ENCODE measurements at places on chromosomes 1 and 21.

DNA sequence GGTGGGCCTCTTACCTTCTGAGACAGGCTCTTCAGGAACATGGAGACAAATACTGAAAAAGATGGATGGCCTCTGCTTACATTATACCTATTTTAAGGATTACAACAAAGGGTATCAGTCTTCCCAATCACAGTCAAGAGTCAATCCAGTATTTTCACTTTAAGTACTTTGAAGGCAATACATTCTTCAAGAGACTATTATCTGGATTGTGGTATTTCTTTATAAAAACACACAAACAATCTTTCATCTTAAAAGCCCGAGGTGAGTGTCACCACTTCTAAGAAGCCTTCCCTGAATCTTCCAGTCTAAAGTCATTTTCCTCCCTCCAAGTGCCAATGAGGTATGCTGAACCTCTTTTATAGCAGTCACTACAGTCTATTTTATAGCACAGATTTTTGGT is 45.3 kb downstream of the WASF2 start:
- no peak for DNase-seq

DNA sequence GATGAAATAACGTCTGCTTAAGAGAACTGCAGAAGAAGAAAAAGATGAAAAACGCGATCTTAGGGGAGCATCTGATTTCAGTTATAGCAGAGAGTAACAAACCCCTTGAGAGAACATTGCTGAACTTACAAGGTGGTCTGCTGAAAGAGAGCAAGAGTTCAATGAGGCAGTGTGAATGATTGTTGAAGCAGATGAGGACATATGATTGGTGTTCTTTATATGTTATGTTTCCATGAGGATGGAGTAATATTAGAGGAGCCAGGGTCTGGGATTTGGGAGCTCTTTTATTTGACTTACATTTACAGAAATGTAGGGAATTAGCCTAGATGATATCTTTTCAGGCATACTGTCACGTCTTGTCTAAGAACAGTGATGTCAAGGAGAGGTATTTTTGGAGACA is 1302.0 kb downstream of the KCNT2 start:
- no peak for DNase-seq

GRCh38 chr21:40177979-40178378 is 310.7 kb downstream of the PCP4 start:
- DNase-seq: no peak

DNA sequence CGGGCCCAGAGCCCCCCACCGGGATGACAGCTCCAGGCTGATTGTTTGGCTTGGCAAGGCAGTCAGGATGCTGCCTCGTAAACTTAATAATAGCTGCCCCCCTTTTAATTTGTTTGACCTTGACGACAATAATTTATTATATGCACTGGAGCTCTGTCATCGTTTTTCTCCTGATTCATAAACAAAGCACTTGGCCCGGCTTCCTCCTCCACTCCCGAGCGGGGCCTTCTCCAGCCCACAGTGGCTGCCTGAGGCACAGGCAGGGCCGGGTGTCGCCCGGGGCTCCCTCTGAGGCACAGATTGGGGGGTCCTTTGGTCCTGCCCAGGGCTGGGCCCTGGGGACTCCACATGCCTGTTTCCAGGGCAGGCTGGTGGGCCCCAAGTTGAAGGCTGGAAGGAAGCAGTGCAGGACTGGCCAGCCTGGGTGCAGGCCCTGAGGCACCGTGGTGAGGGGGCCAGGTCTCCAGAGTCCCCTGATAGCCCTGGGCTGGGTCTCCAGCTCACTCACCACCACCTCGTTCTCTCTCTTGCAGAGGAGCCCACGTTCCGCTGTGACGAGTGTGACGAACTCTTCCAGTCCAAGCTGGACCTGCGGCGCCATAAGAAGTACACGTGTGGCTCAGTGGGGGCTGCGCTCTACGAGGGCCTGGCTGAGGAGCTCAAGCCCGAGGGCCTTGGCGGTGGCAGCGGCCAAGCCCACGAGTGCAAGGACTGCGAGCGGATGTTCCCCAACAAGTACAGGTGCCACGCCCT is 52.0 kb upstream of the ARHGEF16 start:
- DNase-seq: no peak

- peak; percentile 57 for DNase-seq
These were observed 54.6 kb upstream of the LBR start for GRCh38 chr1:225482421-225482950.

GRCh38 chr21:34846601-34847112 is 177.9 kb downstream of the CLIC6 start:
- peak; percentile 89 for DNase-seq

- no peak for DNase-seq
These were observed 18.3 kb upstream of the PALMD start for GRCh38 chr1:99627615-99628014.

- DNase-seq: no peak
These were observed 42.1 kb downstream of the RRAGC start for GRCh38 chr1:38817267-38818174.

DNA sequence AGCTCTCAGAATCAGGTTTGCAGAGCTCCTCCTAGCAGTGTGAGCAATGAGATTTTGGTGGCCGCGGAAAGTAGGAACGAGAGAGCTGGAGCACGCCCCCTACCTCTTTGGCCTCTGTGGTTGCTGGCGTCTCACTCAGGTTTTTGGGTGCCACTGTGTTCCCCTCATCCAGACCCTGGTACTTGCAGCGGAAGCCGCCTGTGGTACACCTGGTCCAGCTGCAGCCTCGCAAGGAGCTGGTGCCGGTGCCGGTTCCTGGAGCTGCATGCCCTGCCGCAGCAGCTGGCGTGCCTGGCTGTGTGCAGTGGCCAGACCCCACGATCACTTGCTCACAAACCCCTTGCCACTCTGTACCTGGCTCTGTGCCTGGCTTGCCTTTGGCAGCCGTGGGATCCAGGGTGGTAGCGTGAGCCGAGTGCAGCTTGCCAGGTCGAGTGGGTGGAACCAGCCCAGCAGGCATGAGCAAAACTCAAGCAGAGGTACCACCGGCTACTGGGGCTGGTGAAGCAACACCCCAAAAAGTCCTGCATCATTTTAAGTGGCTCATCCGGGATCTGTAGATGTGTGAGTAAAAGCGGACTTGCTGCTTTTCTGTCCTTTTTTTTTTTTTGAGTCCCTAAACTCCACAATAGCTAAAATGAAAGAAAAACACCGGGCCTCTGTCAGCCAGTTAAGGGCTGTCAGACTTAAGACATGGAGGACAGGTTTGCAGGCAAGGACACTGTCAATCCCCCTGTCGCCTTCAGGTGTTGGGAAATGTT is 844.9 kb downstream of the KCNT2 start:
- DNase-seq: no peak

DNA sequence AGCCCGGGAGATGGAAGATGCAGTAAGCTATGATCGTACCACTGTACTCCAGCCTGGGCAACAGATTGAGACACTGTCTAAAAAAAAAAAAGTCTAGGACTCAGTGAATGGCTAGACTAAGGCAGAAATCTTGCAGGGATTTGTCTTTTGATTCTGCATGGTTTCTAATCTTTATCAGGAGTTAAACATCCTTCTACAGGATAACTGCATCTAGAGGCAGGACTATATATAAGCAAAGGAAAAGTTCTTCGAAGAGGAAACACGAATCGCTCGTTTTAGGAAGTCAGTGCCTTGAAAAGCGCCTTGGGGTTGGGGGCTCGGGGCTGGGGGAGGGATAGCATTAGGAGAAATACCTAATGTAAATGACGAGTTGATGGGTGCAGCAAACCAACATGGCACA is 602 bp upstream of the UFC1 start:
- DNase-seq: no peak

- DNase-seq: peak; percentile 69
These were observed 11.1 kb upstream of the MEF2D start for GRCh38 chr1:156511644-156512043.

DNA sequence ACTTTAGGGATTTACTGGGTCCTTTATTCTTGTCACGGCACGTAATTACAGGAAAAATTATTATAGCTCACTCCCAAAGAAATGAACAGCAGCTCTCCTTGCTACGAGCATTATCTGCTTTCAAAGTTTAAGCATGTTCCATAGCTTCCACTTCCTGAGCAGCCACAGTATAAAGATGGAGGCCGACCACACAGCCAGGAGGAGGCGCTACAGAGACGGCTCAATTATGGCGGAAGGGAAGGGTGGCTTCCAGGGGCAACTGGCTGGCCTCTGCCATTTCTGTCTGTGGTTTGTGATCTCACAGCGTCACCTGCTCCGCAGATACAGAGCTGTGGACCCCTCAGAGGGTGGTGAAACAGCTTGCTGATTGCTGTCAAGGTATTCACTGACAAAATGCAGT is 212.3 kb upstream of the GREM2 start:
- DNase-seq: no peak

DNA sequence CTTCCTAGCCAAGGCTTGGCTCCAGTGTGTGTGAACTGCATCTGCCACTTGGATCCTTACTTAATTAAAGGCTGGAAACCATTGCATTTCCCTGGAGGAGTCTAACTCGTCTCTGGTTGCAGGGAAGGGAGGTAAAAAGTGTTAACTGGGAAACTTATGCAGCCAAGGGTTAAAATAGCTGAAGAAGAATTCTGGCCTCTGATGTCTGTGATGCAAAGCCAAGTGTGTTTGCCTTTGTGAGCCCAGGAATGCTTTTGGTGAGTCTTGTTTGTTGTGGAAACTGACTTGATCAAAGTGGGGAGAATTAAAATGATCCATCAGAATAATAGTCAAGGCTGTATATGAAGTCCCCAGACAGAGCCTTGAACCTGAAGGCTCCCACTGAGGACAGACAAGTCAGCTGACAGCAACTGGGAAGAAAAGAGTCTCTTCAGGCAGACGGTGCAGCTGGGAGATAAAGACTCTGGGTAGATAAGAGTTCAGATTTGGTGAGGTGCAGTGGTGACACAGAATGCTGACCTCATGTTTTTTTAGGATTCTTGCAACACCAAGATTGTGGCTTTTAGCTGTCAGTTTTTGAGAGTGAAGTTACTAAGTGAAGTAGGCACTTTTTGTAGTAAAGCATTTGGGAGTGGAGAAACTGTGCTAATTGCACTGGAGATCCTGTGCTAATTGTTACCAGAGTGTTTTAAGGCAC is 59.5 kb upstream of the WLS start:
- DNase-seq: peak; percentile 42

- DNase-seq: no peak
These were observed 35.7 kb downstream of the ETS2 start for GRCh38 chr21:38841472-38841871.

DNA sequence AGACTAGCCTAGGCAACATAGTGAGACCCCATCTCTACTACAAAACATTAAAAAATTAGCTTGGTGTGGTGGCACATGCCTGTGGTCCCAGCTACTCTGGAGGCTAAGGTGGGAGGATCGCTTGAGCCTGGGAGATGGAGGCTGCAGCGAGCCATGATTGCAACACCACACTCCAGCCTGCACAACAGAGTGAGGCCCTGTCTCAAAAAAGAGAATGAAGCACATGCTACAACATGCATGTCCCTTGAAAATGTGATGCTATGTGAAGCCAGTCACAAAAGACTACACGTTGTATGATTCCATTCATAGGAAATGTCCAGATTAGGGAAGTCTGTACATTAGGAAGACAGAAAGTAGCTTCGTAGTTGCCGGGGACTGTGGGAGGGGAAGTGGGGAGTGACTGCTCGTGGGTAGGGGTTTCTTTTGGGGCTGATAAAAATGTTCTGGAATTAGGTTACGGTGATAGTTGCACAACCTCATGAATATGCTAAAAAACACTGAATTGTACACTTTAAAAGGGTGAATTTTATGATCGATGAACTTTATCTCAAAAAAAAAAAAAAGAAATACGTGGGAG is 202.1 kb downstream of the KAZN start:
- no peak for DNase-seq

- peak; percentile 87 for DNase-seq
These were observed 685 bp downstream of the UBAP2L start for GRCh38 chr1:154221278-154222001.

GRCh38 chr1:240284656-240285414 is 193.2 kb downstream of the FMN2 start:
- no peak for DNase-seq

DNA sequence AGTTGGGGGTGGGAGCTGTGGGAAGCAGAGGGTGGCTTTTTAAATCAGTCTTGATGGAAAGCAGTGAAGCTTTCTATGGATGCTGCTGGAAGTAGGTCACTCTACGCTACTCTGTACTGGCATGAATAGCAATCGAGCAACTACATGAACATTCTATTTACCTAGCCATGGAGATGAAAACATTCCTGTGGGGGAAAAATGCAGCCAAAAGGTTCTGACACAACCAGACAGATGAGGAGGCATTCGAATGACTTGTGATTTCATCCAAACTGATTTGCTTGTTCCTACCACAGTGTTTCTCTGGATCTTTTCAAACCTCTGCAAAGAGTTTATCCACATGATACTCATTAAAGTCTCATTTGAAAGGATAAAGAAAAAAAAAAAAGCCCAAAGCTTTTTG is 95.0 kb downstream of the ASTN1 start:
- DNase-seq: no peak

DNA sequence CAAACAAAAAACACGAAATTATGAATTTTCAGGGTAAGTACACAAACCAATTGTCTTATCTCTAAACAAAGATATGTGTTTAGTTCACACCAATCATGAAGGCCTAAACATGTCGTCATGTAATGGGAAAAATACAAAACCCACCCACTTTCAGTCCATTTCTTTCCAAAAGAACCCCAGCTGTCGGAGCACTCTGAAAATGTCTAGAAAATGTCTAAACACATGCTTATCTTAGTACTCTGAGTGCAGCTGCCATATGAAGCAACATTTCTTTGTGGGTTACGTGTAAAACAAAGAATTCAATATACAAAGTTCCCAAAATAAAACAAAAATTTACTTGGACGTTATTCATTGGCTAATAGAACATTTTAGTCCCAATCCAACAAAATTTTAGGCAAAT is 22.7 kb downstream of the SERBP1 start:
- peak; percentile 76 for DNase-seq

DNA sequence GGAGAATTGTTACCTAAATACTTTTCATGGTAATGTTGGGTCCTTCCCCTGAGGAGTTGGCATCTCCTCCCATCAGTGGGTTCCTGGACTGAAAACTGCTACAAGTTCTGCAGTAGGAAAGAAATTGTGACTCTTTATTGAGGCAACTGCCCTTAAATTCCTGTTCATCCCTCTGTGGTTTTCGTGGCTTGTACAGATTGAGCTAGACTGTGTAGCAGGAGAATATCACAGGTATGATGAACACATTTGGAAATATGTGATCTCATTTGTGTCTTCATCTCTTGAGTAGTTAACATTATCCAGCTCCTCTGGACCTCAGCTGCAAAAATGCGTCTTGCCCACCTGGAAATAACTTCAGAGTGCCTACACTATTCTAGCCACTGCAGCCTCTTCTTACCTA is 390.6 kb downstream of the PTPRC start:
- DNase-seq: peak; percentile 77

DNA sequence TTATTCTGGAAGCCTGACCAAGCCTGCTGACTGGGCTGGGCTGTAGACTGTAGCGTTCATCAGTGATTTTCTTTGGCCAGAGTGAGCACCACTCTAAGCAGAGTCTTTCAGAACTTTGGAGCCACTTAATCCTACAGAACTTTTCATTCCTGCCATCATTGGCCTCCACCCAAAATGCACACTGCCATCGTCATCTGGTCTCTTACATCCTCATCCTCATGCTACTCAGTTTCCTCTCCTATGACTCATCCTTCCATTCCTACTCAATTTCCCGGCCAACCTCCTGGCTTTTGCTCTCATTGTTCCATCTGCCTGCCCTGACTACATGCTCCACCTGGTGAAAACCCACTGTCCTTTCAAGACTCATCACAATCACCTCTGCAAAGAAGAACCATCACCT is 233.8 kb upstream of the USP25 start:
- peak; percentile 0 for DNase-seq

GRCh38 chr1:30286988-30287839 is 436.2 kb downstream of the MATN1 start:
- no peak for DNase-seq
